Amygdala (tissue), 56 donors: ENCODE measurements at places on chromosomes 12 and 14.
A peak's percentile ranks its signal among the peaks of the same experiment; 100 is the strongest.

DNA sequence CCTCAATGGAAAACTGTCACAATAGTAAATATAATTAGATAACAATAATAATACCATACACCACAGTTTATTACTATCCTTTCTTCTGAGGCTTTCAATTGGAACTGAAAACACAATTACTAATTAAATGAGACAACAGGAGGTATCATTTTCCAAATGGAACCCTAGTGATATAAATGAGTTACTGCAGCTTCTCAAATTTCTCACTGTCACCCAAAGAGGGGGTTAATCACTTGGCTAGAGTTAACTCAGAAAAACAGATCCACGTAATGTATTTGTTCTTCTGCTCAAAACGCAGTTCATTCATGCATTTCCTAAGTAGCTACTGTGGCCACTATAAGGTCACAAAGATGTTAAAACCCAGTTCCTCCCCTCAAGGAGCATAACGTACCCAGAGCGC lies 120.9 kb upstream of the FOXN3 start:
- DNase-seq: no peak

DNA sequence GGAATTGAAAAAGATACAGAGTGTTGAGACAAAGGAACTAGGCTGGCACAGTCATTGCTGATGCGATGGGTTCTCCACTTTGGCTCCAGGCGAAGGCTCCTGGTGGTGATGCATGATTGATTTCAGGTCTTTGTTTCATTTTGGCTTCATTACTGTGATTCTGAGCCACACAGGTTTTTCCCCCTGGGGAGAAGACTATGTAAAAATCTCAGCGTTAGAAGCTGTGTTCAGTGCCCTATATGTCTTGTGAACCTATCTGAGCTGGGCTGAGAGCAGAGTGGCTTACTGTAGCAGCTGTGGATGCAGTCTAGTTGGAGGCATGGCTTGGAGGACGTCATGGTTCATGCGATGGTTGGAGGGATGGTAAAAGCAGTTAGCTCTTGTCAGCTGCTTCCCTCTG lies 54.0 kb downstream of the GPATCH2L start:
- DNase-seq: no peak

DNA sequence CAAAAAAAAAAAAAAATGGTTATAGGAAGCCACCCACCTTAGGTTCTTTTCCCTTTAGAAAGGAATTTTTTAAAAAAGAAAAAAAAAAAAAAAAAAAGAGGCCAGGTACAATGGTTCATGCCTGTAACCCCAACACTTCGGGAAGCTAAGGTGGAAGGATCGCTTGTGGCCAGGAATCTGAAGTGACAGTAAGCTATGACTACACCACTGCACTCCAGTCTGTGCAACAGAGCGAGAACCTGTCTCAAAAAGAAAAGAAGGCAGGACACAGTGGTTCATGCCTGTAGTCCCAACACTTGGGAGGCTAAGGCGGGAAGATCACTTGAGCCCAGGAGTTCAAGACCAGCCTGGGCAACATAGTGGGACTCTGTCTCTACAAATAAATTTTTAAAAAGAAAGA lies 36.0 kb downstream of the SPTLC2 start:
- no peak for DNase-seq

DNA sequence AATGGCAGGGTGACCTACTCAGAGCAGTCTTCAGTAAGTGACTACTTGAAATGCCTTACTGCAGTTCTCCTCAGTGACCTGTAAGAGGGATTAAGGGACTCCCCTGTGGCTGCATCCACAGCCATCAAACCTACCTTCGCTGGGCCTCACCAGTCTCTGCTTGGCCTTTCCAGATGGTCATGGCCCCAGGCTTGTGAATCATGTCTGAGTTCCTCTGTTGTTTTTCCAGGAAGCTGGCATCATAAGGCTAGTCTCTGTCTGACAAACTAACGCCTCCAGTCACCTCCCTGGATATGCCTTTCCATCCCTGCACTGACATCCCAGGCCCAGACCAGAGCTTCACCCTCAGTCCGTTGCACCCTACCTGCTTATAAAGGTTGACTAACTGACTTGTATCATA lies 14.0 kb downstream of the RNASE2 start:
- DNase-seq: no peak

GRCh38 chr12:22255097-22255496 lies 79.4 kb downstream of the ST8SIA1 start:
- DNase-seq: peak; percentile 30

DNA sequence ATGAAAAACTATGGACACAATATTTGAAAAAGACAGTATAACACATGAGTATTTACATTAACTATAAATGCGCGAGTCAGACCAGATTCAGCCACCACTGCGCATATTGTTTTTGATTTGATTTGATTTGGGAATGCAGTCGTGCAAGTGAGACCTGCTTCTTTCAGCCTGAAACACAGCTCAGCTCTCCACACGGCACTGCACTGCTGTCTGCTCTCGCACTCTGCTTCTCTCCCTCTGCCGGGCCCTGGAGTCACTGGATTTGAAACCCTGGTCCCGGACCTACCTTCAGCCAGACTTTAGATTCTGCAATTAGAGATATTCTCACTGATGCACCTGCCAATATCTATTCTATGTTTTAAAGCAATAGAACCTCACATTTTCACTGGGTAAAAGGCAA lies 143.9 kb upstream of the TMEM132C start:
- DNase-seq: no peak

- no peak for DNase-seq
Observed at GRCh38 chr12:40011775-40012129, 94.1 kb downstream of the SLC2A13 start.

- DNase-seq: no peak
Observed at GRCh38 chr12:6334940-6335450, 6.9 kb downstream of the TNFRSF1A start.

DNA sequence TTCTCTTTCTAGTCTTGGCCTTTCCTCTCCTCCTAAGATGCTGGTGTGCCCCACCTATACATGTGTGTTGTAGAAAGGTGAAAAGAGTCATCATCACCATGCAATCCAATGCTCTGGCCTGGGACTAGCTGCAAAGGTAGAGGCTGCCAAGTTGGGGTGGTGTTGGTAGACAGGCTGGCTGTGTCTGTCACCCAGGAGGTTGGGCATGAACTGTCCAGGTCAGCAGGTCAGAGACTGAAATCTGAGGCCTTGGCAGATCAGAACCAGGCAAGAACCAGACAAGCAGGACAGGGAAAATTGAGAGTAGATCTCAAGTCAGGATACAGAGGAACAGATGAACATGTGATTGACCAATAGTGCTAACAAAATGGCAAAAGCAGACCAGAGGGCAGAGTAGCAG lies 26.2 kb downstream of the L2HGDH start:
- no peak for DNase-seq

GRCh38 chr12:19659086-19659485 lies 219.8 kb downstream of the AEBP2 start:
- DNase-seq: no peak

- DNase-seq: no peak
Observed at GRCh38 chr12:57006809-57007475, 596 bp upstream of the ZBTB39 start.

DNA sequence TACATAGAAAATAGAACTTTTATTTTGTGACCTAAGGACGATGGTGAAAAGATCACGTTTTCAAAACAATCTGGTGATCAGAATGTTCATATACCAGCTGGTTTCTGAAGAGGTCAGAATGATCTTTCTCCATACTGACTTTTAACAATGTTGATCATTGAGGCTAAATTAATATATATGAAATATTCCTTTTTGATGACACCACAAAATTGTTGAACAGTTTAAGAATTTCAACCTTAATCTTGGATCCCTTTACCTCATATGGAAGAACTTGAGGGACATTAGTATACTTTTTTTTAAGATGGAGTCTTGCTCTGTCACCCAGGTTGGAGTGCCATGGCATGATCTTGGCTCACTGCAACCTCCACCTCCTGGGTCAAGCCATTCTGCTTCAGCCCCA lies 2.8 kb upstream of the REP15 start:
- no peak for DNase-seq

- DNase-seq: no peak
Observed at GRCh38 chr12:113325916-113326315, 9.0 kb downstream of the SLC8B1 start.

DNA sequence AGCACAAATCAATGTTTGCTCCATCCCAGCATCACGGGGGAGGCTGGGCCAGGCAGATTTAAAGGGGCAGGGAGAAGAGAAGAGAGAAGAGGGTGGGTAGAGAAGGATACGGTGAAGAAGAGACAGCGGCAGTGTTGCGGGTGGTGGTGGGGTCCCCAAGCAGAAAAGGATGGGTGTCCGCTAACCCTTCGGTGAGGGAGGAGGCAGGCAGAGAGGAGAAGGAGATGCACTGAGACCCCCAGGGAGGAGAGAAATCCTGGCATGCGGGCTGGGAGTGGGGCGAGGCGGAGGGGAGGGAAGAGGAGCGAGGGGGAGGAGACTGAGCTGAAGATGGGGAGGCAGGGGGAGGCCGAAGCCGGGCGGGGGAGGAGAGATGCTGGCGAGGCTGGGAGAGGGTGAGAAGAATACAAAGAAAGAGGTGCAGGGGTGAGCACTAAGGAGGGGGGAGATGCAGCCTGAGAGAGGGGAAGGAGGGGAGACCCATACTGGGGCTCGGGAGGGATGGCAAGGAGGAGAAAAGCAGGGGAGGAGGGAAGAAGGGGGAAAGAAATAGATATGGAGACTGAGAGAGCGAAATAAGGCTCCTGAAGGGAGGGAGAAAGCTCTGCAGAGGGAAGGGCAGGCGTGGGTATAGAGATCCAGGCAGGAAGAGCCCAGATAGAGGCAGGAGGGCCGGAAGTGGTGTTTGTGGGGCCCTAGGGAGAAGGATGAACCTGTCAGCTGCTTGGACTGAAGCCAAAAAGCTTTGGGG lies at the start of gene JPH4:
Gene JPH4 (minus strand): TSS at position 231 of the 751 bp plus-strand sequence. CDS start 1,337 bp downstream, outside the sequence.
- DNase-seq: no peak

- DNase-seq: no peak
Observed at GRCh38 chr14:72779679-72780078, 114.2 kb downstream of the DPF3 start.

GRCh38 chr14:90424075-90424474 lies 27.2 kb downstream of the CALM1 start:
- no peak for DNase-seq

- no peak for DNase-seq
Observed at GRCh38 chr12:13379531-13380188, 183.1 kb downstream of the EMP1 start.

DNA sequence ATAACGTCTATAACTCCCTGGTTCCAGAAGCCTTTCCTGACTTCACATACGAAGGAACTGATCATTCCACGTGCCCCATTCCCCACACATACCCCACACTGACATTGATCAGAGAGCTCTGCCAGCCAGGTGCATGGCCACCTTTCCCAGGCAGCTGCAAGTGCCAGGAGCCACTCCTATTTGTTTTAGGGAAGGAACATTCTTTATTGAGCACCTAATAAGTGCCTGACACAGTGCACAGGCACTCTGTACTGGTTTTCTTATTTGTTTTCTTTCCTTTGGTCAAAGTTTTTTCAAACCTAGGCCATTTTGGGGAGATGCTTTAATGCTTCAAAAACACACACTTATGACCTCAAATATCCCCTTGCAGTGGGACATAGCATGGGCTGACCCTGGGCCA lies 50.0 kb downstream of the PITPNM2 start:
- no peak for DNase-seq

DNA sequence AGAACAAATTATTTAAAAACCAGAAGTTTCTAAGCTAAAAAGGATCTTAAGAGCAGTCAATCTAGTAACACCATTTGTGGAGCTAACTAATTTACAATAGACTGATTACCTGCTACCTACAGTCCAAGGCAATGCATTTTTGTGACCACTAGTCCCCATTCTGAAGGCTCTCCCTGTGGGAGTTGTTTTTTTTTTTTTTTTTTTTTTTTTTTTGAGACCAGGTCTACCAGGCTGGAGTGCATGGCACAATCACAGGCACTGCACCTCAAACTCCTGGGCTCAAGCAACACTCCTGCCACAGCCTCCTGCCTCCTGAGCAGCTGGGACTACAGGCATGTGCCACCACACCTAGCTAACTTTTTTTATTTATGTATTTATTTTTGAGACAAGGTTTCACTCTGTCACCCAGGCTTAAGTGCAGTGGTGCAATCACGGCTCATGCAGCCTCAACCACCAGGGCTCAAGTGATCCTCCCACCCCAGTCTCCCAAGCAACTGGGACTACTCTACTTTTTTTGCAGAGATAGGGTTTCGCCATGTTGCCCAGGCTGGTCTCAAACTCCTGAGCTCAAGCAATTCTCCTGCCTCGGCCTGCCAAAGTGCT lies 3.9 kb downstream of the GNPTAB start:
- DNase-seq: no peak

GRCh38 chr14:32576088-32576795 lies 247.1 kb downstream of the AKAP6 start:
- peak; percentile 34 for DNase-seq

- DNase-seq: no peak
Observed at GRCh38 chr14:71508901-71509300, 423.3 kb upstream of the RGS6 start.

GRCh38 chr12:92466391-92467305 lies 236.1 kb upstream of the PLEKHG7 start:
- DNase-seq: peak; percentile 24

GRCh38 chr14:71595441-71595840 lies 336.8 kb upstream of the RGS6 start:
- no peak for DNase-seq

DNA sequence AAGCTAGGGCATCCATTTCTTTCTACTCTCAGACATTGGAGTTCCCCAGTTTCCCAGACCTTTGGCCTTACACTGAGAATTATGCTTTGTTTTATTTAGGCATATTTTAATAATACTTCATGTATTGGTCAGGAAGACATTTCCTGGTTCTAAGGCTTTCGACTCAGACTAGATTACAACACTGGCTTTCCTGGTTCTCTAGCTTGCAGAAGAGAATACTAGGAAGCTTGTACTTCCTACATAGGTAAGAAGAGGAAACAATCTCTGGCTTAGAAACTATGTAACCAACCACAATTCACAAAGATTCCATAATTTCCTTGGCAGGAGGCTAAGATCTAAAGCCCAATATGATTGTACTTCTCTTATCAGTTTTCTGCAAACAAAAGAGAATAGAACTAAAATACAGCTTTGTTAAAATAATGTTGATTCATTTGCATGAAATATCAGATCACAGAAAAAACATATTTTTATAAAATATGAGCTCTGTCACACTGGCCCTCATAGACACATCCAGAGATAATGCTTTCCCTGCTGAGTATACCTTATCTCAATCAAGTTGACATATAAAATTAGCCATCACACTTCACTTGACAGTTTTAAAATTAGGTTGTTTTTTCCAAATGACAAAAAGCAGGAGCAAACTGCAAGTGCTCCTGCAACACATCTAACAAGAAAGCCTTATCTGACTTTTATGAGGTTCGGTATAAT lies 30.5 kb downstream of the CLEC2D start:
- no peak for DNase-seq

- DNase-seq: no peak
Observed at GRCh38 chr12:111067498-111067897, 147.1 kb upstream of the MYL2 start.

- DNase-seq: no peak
Observed at GRCh38 chr12:108313241-108313605, 25.9 kb downstream of the CMKLR1 start.

DNA sequence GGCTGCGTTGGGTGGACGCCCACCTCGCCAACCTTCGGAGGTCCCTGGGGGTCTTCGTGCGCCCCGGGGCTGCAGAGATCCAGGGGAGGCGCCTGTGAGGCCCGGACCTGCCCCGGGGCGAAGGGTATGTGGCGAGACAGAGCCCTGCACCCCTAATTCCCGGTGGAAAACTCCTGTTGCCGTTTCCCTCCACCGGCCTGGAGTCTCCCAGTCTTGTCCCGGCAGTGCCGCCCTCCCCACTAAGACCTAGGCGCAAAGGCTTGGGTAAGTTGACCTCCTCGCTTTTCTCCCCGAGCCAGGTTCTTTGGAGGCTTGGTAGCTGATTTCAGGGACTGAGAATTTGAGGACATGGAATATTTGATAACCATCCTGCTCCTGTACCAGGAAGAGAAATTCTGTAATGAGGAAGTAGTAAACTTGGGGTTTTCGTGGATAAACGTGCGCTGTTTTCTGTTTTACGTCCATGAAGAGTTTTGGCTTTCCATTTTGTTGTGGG lies 530 bp downstream of the APAF1 start:
- DNase-seq: no peak
